ENCODE measurements at places on chromosomes 2 and 18.

DNA sequence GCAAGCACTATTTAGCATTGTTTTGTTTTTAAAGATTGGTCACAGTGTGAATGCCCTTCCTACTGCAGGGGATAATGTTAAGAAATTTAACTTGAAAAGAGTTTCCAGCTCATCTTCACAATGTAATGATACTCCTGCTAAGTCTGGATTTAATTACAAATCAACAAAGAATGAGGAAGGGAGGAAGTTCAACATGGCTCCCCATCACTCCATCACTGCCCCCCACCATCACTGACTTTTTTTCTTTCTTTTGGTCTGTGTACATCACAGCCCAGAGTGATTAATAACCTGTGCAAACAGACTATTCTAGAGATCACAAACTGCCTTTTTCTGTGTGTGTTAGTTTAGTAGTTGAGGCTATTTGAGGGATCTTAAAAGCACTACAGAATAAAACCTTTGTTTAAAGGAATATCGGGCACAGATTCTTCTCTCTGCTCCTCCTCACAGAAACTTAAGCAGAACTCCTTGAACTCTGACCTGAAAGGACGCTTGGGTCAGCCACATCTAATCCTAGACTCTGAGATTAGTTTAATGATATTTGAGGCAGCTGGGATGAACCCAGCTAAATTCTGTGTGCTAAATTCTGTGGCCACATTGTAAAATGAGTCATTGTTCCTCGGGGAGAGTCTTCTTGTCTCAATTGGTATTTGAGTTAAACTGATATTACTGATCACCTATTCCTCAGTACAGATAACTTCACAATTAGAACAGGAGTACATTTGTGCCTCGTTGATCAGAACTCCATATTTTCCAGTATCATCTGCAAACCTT is 47.8 kb downstream of the SATB2 start:
- H3K4me3 ChIP-seq, result no peak overlapping the region
- peaks cover 5% of the 10 kb centered on the region for H3K27me3 ChIP-seq
- no peak overlapping the region for H3K27ac ChIP-seq
- no peaks in the 10 kb centered on the region for H3K4me1 ChIP-seq
- DNase-seq, result no peak
- no peaks in the 10 kb centered on the region for H3K36me3 ChIP-seq

DNA sequence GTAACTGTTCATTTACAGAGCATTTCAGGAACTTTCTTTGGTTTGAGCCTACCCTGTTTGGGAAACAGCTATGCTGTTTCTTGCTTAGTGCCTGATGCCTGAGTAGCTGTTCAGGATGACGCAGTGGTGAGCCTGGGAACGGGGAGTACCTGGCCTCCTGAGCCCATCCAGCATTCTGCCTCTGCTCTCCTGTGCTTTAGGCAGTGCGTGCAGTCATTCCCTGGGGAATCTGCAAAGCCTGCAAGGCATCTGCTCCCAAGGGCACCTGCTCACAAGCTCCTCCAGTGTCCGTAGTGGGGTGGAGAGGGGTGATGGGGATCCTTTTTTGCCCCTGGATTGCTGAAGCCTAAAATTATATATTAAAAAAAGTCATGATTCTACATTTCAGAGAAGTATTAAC is 68.8 kb downstream of the RAPGEF4 start:
- no peak overlapping the region for H3K27ac ChIP-seq
- H3K4me1 ChIP-seq, result no peaks in the 10 kb centered on the region
- H3K4me3 ChIP-seq, result no peak overlapping the region
- no peak for DNase-seq

- DNase-seq, result no peak
- no peaks in the 10 kb centered on the region for H3K36me3 ChIP-seq
- H3K27me3 ChIP-seq, result no peaks in the 10 kb centered on the region
- H3K4me1 ChIP-seq, result no peaks in the 10 kb centered on the region
- H3K27ac ChIP-seq, result no peak overlapping the region
- H3K4me3 ChIP-seq, result no peak overlapping the region
Observed at GRCh38 chr18:42798606-42799170, 316.8 kb downstream of the RIT2 start.

- no peak overlapping the region for H3K4me3 ChIP-seq
- no peaks in the 10 kb centered on the region for H3K4me1 ChIP-seq
- no peaks in the 10 kb centered on the region for H3K36me3 ChIP-seq
- no peak overlapping the region for H3K27ac ChIP-seq
- peaks cover 2% of the 10 kb centered on the region for H3K27me3 ChIP-seq
Observed at GRCh38 chr2:120430957-120431356, 85.0 kb downstream of the INHBB start.

DNA sequence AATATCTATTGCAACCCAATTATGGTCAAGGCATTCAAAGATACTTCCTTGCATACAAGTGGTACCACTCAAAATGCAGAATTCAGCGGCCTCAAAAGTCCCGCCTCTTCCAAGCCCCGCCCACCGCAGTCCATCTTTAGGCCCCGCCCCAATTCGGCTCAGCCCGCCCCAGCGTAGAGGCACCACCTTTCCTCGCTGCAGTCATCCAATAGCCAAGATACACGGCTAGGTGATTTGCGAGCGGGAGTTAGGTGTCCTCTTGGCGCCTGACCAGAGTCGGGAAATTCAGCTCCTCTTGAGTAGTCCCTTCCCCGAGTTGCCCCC is 431 bp upstream of the SEC11C start:
- H3K4me3 ChIP-seq, result peak overlapping the region; percentile 93
- H3K27ac ChIP-seq, result peak overlapping the region; percentile 97
- peaks cover 39% of the 10 kb centered on the region for H3K4me1 ChIP-seq
- DNase-seq, result peak; percentile 89
- peaks cover 24% of the 10 kb centered on the region for H3K36me3 ChIP-seq
- H3K27me3 ChIP-seq, result peaks cover 20% of the 10 kb centered on the region

GRCh38 chr2:207681431-207681830 is 30.0 kb upstream of the CCNYL1 start:
- no peak overlapping the region for H3K27ac ChIP-seq
- no peak overlapping the region for H3K4me3 ChIP-seq
- H3K36me3 ChIP-seq, result no peaks in the 10 kb centered on the region
- H3K4me1 ChIP-seq, result no peaks in the 10 kb centered on the region

DNA sequence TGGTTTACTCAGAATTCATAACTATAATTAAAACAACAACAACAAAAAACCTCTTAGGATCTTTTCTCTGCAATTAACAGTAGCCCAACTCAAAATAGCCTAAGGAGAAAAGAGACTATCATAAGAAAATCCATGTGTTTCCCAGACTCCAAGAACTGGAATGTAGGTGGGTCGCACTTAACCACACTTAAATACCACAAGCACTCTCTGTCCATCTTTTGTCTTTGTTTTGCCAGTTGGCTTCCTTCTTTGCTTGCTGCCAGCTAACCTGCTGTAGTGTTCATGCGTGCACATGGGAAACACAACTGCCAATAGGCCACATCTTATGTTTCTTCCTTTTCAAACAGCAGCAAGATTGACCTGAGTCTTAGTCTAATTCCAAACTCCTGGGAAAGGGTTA is 24.1 kb upstream of the ACVR1 start:
- peaks cover 5% of the 10 kb centered on the region for H3K36me3 ChIP-seq
- H3K27me3 ChIP-seq, result no peaks in the 10 kb centered on the region
- peak overlapping the region; percentile 98 for H3K27ac ChIP-seq
- H3K4me3 ChIP-seq, result peak overlapping the region; percentile 86

DNA sequence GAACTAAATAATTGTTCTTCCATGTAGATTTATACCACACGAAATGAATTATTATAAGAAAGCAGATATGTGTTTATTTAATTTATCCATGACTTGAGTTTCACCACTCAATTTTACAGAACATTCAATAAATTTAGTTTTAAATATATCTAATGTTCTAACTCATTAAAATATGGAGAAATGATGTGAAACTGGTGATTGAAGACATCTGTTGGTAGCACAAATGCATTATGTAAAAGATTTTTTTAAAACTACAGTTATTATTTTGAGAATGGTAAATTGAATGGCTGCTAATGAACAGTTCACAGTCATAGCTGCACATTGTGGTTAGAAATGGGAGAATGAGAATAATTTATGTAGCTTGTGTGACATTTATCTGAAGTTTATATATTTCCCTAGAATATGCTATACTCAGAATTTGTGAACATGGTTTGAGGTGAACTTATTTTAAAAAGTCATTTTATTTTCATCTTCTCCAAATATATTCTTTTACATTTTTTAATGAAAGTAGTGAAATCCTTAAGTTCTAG is 203.5 kb downstream of the DPP4 start:
- H3K27me3 ChIP-seq, result peaks cover 16% of the 10 kb centered on the region
- peaks cover 3% of the 10 kb centered on the region for H3K4me1 ChIP-seq
- no peak for DNase-seq
- no peaks in the 10 kb centered on the region for H3K36me3 ChIP-seq

GRCh38 chr2:106270471-106270891 is 76.4 kb upstream of the UXS1 start:
- H3K27ac ChIP-seq, result no peak overlapping the region
- peaks cover 17% of the 10 kb centered on the region for H3K27me3 ChIP-seq
- no peak for DNase-seq
- peak overlapping the region; percentile 78 for H3K4me3 ChIP-seq
